Endothelial cell (in vitro differentiated cells): ENCODE measurements at places on chromosomes 13 and 19.

DNA sequence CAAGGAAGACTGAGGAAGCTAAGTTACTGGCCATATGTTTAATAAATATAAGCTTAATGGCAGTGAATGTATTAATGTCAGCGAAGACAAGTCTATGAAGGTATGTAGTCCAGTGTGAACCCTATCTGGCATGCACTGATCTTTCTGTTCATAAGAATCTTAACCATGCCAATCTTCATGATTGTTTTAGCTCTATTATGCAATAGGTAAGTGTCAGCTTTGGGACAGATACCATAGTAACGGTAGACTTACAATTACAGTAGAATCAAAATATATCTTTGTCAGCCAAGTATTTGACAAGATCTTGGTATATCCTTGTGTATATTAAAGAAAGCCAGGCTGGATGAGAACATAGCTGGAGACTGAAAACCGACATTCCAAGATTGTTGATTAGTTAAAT lies 428.5 kb downstream of the SPRY2 start:
- DNase-seq, result no peak

GRCh38 chr19:1540365-1540925 lies 16.6 kb downstream of the PLK5 start:
- no peak for DNase-seq

- DNase-seq, result no peak
Measured at GRCh38 chr13:60426075-60426474, 29.1 kb downstream of the TDRD3 start.

DNA sequence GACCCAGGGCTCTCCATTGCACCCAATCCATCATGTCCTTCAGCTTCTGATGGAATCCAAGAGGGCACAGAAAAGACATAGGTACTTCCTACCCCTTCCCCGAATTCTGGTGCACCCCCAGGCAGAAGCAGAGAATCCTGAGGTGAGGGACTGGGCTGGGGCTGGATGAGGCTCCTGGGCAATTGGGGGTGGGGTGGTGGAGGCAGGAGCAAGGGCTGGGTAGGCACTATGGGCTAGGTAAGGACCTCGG lies 2.7 kb upstream of the KCNC3 start:
- no peak for DNase-seq

- DNase-seq, result no peak
Measured at GRCh38 chr19:14943601-14944000, 2.3 kb downstream of the OR7C2 start.

DNA sequence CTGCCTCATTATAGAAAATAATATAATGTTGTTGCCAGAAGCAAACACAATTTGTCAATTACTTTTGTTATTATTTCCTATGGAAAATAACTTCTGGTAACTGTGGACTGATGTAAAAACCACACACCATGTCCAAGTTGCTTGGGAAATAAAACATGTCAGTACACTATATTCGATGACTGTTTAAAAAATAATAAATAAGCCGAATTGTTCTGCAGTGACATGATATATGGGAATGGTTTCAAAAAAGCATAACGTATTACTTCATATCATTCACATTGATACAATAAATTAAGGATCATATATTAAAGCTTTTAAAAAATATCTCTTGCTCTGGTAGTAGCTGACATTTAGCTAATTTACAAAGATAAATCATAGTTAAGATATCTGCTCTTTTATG lies 2062.1 kb downstream of the PCDH9 start:
- DNase-seq, result no peak

DNA sequence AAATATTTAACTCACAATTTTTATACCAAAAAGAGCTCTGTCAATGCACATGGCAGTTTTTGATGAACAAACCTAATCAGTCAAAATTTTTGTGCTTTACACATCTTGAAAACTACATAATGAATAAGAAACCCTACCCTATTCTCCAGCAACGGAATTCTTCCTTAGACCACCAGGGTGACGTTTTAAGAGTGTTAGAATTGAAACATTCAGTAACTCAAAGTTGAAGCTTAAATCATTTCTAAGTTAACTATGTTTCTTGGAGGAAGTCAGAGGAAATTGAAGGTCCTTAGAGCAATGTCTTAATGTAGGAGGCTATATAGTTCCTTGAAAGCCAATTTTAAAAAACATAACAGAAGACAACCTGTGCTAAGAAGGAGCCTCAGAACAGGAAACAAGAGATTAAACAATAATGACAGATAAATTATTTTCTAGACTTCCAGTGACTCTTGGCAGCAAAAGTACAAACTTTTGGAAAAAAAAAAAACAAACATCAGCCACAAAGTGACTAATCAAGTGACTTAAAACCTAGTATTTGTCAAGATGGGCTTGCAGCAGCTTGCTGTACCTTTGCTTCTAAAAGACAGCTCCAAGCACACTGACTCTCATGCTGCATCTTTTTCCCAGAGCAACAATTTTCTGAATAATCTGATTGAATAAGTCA lies 6.2 kb downstream of the SPRY2 start:
- DNase-seq, result no peak

GRCh38 chr19:33239223-33239975 lies 13.7 kb upstream of the SLC7A10 start:
- DNase-seq, result no peak

DNA sequence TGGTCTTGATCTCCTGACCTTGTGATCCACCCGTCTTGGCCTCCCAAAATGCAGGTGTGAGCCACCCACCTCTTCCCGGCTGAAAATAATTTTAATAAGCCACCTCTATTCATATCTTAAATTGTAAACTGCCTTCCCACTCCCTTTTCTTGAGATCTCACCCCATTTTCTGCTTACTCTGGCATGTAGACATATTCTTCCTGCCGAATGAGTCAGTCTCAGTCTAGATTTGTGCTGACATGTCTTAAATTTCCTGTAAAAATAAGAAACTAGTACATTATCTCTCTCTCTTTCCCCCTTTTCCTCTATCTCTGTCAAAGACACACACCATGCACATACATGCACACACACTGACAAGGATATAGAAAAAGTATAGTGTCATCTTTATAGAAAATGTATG lies 60.9 kb downstream of the THSD1 start:
- no peak for DNase-seq

GRCh38 chr19:57747472-57747807 lies 825 bp downstream of the ZNF776 start:
- no peak for DNase-seq

DNA sequence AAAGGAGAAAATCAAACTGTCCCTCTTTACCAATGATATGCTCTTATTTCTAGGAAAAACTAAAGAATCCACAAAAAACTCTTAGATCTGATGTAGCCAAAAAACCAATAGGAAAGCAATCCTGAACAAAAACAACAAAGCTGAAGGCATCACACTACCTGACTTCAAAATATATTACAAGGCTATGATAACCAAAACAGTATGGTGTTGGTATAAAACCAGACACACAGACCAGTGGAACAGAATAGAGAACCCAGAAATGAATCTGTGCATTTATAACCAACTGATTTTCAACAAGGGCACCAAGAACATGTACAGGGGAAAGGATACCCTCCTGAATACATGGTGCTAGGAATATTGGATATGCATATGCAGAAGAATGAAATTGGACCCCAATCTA lies 9.7 kb upstream of the ZNF546 start:
- no peak for DNase-seq

DNA sequence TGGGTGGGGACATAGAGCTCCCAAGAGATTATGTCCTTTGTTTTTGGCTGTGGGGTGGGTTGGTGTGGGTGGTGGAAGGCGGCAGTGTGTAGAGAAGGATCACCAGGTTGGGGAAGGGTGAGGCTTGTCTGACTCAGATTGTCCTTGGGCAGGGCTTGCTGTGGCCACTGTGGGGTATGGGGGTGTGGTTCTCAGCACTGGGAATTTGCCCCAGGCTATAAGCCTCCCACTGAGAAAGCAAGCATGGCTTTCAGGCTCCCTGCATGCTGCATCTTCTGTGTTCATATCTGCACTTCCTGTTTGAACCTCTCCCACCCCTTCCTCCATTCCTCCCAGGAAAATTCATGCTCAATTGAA lies 34.9 kb downstream of the DNAJC15 start:
- no peak for DNase-seq

- no peak for DNase-seq
Measured at GRCh38 chr13:102863590-102863989, 17.8 kb downstream of the ERCC5 start.

DNA sequence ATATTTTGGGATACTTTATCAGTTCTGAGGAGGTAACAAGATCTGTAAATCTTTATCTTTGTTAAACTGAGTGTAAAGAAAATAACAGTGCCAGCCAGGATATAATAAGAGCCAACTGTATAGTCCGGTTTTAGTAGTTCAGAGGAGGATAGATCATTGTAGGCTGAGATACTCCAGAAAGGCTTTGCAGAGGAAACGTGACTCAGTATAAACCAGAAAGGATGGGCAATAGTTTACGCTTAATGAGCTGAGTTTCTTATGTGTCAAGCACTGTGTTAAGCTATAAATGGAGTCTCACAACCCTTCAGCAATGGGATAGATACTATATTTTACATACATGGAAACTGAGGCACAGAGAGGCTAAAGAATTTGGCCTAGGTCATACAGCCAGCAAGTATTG lies 3.8 kb downstream of the RFXAP start:
- no peak for DNase-seq

- no peak for DNase-seq
Measured at GRCh38 chr13:20019043-20019442, 60.5 kb downstream of the ZMYM2 start.

- no peak for DNase-seq
Measured at GRCh38 chr13:51237386-51237785, 15.2 kb downstream of the FAM124A start.

- peak; percentile 67 for DNase-seq
Measured at GRCh38 chr19:16376649-16377048, 52.0 kb downstream of the KLF2 start.

- no peak for DNase-seq
Measured at GRCh38 chr13:100543872-100544602, 44.6 kb downstream of the GGACT start.

- no peak for DNase-seq
Measured at GRCh38 chr13:21117104-21117809, 55.9 kb upstream of the LATS2 start.

DNA sequence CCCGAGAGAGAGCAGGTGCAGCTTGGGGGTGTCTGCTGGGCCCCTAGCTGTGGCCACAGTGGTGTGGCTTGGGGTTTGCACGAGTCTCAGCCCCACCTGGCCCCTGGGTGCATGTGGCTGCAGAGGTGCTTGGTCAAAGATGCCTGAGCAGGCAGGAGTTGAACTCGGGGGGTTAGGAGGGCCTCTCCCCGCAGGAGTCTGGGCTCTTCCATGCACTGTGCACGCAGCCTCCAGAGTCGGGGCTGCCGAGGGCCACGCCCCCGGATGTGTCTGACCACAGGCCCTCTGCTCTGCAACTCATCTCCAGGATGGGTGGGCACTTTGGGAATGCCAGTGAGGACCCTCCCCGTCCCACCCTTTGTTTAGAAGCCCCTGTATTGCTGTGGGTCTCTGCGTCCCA lies 91.5 kb upstream of the MCF2L start:
- no peak for DNase-seq

DNA sequence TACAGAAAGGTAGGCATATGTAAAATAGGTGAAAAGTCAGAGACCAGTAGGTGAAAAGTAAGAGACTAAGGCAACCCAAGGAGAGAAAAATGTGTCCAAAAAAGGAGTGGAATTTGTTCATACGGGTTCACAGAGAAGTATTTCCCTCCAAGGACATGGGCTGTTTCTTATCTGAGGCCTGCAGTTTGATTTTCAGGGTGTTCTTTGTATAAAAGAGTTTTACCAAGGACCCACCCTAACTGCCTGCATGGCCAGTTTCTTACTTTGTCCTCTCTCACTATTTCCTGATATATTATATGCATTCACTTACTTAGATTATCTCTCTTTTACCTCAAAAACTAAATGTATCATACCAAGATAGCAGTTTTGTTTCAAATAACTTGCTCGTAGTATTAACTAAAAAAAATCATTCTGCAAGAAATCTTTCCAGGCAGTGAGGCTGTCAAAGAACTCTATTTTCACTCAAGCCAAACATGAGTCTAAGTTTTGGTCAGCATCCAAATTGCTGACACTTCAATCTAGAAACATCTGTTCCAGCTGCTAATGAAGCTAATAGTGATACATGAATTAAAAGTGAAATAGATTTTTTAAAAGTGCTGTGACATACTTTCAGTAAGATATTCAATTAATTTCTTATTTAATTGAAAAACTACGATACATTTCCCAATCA lies 141.4 kb upstream of the SGCG start:
- no peak for DNase-seq

GRCh38 chr13:94664889-94665288 lies 47.5 kb downstream of the SOX21 start:
- no peak for DNase-seq

- DNase-seq, result no peak
Measured at GRCh38 chr19:21638776-21639175, 128.6 kb downstream of the ZNF100 start.

GRCh38 chr13:49669735-49670309 lies 21.5 kb downstream of the EBPL start:
- DNase-seq, result peak; percentile 62

DNA sequence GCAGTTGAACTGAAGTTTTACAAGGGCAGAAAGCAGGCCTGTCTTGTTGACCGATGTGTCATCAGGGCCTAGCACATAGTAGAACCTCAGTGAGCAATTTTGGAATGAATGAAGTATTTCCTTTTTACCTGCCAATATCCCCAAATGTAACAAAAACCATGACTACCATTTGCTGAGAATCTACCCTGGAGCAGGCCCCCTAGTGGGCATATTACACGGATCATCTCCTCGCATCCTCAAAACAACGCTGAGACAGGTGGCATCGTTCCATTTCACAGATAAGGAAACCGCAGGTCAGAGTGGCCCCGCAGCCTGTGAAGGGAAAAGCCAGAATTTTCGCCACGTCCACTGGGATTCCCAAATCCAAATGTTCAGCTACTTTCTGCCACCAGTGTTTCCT lies 77.9 kb downstream of the CACNA1A start:
- peak; percentile 32 for DNase-seq

- no peak for DNase-seq
Measured at GRCh38 chr19:45976178-45976577, 2.5 kb upstream of the NOVA2 start.

DNA sequence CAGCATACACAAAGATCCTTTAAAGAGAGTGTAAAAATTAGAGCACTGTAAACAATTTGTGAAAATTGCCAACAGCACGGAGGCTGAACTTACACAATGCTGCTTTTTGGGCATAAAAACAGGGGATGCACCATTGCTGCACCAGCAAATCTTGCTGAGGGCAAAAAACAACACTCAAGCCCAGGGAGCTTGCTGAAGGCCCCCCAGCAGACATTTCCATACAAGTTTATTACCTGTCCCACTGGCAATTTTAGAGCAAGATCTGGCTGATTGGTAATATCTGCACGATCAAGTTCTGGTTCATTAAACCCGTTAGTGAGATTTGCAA lies 34.3 kb downstream of the AMER2 start:
- no peak for DNase-seq

GRCh38 chr13:20188667-20189553 lies 3.8 kb downstream of the GJB2 start:
- no peak for DNase-seq

DNA sequence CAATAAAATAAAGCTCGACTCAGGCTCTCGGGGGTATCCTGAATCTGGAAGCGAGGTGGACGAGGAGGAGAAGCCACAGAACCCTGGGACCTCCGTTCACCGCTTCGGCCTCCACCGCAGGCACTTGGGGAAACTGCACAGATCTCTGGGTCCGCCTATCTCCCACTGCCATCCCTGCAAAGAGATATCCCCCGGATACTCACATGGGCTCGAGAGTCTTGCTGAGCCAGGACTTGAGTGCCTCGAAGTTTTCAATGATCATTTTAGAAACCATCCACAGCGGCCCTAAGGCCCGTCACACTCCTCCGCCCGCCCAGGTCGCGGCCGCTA lies 589 bp downstream of the RBM26 start:
- no peak for DNase-seq

GRCh38 chr19:35204799-35205732 lies 23.5 kb downstream of the FAM187B start:
- DNase-seq, result no peak
